Memory B cell (primary cell): ENCODE measurements at places on chromosomes 5 and 9.

DNA sequence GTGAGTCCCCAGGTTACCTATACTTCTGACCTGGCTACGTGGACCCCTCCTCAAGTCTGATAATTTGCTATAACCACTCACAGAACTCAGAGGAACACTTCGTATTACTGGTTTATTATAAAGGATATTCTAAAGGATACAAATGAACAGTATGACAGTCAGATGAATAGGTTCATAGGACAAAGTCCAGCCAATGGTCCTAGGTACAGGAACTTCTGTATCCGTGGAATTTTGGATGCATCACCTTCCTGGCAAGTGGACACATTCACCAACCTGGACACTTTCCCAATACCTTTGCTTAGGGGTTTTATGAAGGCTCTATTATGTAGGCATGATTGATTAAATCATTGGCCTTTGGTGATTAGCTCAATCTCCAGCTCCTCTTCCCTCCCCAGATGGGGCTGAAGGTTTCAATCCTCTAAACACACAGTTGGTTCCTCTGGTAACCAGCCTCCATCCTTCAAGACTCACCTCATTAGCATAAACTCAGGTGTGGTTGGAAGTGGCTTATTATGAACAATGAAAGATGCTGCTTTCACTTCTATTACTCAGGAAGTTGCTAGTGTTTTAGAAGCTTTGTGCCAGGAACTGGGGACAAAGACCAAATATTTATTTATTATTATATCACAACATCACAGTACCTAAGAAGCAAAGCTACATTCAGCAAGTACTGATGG, 149.6 kb upstream of the ELL2 start:
- DNase-seq = no peak

- DNase-seq = no peak
Measured at GRCh38 chr9:110799396-110799795, 130.8 kb downstream of the MUSK start.

- DNase-seq = no peak
Measured at GRCh38 chr5:38468978-38469706, 87.3 kb downstream of the LIFR start.

DNA sequence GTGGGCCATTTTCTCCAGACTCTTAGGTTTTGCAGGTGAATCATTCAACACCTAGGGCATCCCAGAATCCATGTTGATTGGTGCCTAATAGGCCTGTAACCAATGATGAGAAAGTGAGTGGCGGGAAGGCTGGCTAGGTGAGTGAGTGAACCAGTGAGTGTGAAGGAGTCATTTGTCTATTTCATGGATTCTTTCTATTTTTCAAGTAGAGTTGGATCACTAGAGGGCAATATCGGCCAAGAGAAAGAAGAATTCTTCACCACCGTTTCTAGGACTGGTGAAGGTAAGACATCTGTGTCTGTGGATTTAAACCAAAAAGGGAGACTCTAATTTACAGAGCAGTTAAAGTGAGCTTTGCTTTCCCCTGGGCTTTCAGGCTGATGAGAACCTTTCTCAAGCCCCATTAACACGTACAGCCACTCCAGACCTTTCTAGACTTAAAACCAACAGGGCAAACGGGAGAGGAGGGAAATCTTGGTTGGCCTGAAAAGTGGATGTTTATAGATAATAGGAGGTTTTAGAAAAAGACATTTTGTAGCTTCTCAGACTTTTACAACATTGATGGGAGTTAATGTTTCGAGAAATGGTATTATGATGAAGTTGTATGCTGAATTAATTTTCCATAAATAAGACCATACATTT, 114.3 kb upstream of the IL12B start:
- DNase-seq = no peak

DNA sequence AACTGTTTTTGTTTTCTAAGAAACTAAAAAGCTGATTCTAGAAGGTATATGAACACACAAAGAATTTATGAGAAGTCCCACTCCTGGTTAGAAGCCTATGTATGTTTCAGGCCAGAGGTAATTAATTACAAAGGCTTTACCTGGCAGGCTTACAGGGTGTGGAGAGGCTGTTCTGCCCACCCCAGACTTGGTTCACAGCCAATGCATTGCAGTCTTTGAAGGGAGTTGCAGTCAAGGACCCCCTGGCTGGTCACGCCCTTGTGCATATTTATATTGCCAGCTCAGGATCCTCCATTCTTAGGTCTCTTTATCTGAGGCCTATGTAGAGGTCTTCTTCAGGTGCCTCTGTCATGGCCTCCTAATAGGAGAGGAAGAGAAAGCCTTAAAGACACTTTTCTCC, 13.6 kb upstream of the PRSS3 start:
- DNase-seq = no peak

GRCh38 chr5:79857714-79858409, 133.2 kb downstream of the MTX3 start:
- peak; percentile 66 for DNase-seq

DNA sequence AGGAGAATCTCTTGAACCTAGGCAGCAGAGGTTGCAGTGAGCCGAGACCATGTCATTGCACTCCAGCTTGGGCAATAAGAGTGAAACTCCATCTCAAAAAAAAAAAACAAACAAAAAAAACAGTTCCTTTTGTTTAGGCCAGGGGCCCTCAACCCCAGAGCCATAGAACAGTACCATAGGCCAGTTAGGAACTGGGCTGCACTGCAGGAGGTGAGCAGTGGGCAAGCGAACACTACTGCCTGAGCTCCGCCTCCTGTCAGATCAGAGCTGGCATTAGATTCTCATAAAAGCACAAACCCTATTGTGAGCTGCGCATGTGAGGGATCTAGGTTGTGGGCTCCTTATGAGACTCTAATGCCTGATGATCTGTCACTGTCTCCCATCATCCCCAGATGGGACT, 49.1 kb upstream of the SUB1 start:
- no peak for DNase-seq

DNA sequence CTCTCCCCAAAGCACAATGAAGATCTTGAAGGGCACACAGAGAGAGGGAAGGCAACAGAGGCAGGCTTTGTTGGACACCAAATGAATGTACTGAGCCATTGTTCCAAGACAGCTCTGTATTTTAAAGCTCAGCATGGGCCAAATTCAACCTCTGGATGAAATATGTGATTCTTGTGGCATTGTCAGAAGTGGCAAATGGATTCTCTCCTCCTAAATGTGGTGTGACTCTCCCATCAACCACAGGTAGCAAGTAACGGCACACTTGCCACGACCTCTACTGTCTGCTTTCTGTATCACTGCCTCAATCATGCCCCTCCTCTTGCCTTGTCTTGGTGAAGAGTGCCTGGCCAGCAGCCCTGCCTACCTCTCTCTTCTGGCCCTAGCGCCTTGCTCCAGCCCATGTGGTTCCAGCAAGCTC, 6.1 kb upstream of the MOB3B start:
- peak; percentile 14 for DNase-seq

DNA sequence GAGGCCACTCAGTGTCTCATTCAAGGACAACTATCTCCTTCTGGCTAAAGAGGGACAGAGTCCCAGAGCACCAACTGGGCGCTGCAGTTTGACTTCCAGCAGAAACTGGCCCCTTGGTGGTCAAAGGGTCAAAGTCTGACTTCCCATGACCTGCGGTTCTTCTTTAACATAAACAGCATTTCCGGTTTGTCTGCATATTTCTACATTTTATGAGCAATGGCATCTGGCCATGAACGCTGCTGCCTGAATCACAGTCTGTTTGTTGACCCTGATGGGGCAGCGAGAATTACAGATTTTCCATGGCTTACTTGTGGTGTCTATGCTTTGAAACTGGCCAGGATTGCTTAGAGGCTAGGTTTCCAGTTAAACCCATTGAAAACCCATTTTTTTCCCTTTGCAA, 1.3 kb downstream of the TNFSF15 start:
- no peak for DNase-seq

- DNase-seq = no peak
Measured at GRCh38 chr5:161385027-161385426, 161.5 kb downstream of the GABRB2 start.

GRCh38 chr9:8696516-8696915, 896.9 kb upstream of the DMAC1 start:
- DNase-seq = no peak

DNA sequence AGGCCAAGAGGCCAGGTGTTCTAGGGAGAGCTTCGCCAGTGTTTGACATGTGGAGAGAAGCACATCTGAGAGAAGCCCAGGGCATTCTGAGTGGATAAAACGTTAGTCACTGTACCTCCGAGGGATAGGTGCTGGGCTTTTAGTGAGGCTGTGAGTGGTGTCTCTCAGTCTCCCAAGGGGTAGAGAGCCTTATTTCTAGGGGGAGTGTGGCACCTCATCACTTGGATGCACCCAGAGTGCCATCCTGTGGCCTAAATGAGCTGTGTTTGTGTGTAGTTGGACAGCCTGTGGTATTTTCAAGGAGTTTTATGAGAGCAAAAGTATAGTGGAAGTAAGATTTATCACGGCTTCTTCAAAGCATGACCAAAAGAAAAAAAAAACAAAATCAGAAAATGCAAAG, 1046.9 kb upstream of the WWC1 start:
- DNase-seq = no peak

DNA sequence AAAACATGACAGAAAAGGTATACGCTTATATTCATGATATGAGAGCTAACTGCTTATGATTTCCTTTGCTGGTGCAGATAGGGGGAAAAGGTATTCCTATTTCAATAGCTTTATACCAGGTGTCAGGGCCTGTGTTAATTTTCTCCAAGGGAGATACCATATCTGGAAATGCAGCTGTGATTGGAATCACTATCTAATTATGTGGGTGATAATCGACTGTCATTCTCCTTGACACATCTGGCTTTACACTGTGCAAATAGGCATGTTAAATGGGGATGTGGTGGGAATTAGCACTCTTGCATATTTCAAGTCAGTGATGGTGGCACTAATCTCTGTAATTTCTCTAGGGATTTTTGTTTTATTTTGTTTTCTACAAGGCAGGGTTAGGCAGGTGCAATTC, 611.1 kb downstream of the CDH9 start:
- DNase-seq = no peak

DNA sequence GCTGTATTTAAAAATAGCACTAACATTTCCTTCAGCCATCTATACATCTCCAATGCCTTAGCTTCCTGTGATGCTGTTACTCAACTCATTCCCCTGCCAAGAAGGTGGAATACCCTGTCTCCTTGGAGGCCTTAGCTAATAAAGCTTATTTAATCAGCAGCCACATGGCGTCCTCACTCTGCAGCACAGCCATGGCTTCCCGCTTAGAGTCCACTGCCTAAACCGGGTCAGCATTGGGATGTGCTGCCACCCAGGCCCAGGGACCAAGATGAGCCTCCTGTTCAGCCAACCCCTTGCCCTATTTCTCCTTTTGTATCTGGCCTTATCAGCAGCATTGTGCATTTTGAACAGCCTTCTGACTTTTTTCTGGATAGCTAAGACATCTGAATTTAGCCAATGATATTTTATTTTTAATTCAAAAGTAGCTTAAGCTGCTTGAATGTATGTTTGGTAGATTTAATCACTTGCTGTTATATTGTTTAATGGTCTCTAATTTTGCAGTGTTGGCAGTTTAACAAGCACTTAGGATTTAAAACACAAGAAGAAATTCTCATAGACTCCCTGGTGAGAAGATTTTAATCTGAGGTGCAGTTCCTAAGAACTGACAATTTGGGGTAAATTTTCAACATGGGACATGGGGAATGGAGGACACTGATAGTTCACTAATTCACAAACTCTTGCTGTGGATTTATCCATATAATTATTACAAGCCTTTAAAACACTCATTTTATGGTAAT, 113.0 kb downstream of the RPS23 start:
- DNase-seq = no peak

DNA sequence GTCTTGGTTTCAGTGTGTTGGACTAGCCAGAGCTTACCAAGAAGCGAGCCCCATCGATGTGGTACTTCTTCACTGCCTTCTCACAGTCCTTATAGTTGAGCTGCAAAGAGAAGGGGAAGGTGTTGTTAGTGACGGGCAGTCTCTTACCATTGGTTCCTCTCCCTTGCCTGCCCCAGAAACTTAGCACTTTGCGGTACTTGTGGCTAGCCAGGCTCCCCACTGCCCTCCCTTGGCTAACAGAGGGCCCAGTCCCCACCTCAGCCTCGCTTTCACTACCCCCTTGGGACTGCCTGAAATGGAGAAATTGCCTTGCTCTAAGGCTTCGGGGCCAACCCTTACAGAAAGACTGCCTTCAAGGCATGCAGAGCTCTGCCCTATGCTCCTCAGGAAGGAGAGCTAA, 4.3 kb downstream of the LCP2 start:
- DNase-seq = peak; percentile 61

GRCh38 chr9:122091682-122092592, 1.2 kb downstream of the TTLL11 start:
- peak; percentile 25 for DNase-seq

DNA sequence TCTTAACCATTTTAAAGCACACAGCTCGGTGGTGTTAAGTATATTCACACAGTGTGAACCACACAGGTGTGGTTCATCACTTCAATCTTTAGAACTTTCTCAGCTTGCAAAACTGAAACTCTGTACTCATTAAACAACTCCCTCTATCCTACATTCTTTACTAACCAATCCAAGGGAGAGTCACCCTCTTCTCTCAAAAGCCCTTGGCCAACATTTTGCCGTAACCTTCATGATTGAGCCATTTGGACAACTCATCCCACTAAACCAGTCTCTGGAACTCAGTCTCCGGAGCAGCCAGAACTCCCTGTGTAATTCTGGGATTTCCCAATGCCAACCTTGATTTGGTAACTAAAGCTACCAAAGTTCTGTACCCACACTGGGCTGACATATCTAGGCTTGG, 84.7 kb downstream of the TTC39B start:
- DNase-seq = no peak

- no peak for DNase-seq
Measured at GRCh38 chr9:81782313-81782995, 93.1 kb upstream of the TLE1 start.

GRCh38 chr5:172005708-172006320, 624 bp downstream of the FBXW11 start:
- peak; percentile 35 for DNase-seq

GRCh38 chr5:154786414-154786813, 31.2 kb downstream of the LARP1 start:
- no peak for DNase-seq

DNA sequence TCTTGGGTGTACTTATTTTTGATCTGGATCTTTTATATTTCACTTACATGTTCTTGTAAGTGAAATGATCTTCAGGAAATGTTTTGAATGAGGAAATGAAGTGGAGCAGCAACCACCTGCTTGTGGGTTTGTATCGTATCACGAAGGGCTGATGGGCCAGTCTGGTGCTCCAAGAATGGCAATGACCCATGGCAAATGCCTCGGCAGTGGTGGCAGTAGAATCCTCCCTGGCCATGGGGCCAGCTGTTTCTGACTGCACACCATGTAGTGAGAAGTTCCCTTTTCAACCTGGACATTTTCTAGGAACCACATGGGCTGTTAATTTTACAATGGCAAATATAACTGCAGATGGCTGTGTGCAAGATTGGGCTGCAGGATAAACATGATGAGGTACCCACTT, 29.9 kb downstream of the MAT2B start:
- no peak for DNase-seq

- peak; percentile 34 for DNase-seq
Measured at GRCh38 chr5:172175263-172175719, 12.7 kb downstream of the STK10 start.

DNA sequence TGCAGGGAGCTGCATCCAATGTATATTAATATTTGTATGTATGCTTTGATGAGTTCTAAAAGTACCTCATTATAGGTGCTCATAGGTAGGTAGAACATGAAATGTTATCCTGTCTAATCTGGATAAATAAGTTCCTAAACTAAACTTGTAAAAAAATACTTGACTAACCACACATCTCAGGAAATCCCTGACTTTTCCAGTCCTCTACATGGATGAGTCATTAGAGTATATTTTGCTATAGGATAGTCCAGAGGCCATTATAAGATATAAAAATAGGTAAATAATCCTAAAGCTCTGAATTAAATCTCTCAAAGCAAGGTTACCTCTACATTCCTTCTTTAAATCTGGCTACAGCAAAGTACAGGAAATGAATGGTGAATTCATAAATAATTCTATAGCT, 404.3 kb downstream of the RAB3C start:
- no peak for DNase-seq
